NCI-H1105 treated with DMSO at 0.1 percent for 48 hours (cell line): ENCODE measurements at places on chromosomes 13 and 19.
A peak's percentile ranks its signal among the peaks of the same experiment; 100 is the strongest.

DNA sequence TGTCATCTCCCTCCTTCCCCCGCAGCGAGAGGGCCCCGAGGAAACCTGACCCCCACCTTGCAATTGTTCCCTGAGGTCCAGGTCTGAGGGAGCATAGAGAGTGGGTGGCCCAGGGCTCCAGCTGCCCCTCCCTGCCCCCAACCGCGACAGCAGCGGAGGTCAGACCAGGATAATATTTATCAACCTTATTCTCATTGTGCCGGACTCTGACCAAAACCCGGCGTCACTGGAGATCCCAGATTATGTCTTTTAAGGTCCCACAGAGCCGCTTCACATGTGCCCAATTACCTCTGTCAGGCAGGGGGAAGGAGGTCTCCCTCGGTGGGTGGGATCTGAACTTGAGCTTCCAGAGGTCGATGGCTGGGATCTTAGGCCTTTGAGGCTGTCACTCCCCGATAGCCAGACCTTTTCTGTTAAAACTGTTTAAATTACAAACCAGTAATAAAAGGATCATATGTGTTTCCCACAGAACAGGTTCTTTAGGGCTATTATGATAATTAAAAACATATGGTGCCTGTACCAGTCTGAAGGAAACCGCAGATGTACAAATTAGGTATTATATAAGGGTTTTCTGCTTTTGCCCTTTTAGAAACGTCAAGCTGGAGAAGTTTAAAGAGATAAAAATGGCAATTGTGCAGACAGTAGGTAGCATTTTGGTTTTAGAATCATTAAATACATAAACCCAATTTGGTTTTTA lies 195.5 kb downstream of the ZNF536 start:
- no peak for DNase-seq

- no peak for DNase-seq
These were observed 66.7 kb upstream of the MIR17HG start for GRCh38 chr13:91280801-91281200.

DNA sequence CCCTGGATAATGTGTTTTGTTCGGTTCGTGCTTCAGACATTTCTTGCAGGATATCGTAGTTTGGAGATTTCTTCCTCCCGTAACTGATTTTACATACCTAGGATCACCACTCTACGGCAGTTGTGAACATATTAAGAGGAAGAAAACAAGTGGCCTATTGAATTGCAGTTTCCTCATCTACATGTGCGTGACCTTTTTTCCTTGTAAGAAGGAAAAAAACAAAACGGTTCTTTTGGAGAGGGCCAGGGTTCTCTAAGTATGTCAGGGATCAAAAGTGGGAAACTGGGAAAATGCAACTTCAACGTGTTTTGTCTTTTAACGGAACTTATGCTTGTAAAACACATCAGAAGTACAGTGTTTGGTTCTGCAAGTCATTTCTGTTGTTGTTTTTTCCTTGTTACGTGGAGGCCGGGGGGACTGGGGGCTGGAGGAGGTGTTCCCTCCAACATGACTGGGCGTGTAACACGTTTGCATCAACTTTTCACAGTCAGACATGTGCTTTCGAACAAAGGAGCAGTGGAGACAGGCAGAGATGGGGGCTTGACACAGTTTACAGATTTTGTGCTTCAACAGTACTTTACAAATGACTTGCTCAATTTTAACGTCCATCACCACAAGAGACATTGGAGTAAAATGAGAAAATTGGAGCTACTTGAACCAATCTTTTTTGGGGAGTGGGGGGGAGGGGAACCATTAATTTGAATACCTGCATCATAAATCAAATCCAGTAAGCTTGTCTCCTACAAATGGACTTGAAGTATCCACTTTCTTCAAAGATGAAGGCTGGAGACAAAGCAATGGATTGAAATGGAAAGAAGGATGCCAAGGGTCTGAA lies 3.8 kb downstream of the ZC3H4 start:
- DNase-seq: no peak

DNA sequence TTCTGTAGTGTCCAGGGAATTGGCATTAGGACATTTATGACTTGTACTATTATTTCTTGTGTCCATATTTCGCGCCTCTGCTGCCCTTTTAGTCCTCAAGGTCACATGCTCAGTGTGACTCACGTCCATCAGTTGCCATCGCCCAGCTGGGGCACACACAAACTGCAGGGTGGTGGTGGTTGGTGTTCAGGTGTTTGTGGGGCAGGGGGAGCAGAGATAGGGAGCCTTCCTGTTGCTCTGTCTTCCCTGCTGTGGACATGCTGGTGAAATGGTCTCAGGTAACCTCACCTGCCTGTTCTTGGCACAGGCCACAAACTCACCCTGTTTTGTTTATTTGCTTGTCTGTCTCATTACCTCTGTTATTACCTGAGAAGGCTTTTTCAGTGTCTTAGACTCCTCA lies 22.4 kb downstream of the PRR12 start:
- no peak for DNase-seq

DNA sequence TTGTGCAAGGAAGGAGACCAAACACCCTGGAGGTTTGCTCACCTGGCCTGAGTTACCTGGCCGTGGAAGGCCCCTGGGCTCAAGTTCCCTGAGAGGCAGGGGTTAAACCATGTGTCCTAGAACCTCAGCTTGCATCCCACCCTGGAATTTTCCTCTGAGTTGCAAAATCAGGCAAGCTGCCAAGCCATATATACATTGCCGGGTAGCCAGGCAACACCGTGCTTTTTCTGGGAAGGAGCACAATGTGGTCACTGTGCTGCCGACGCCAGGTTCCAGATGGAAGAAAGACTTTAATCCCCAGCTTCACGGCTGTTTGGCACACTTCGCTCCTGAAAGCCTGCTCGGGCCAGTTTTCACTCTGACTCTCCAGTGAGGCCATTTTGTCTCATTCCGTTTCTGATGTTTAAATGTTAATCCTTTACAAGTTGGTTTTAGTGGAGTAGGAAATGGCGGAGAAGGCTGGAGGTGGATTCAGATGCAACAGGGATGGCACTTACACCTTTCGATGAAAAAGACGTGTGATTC lies 60.1 kb upstream of the PEG3 start:
- peak; percentile 5 for DNase-seq

GRCh38 chr13:43128504-43128961 lies 105.1 kb downstream of the DNAJC15 start:
- no peak for DNase-seq

GRCh38 chr13:48748681-48749080 lies 95.0 kb downstream of the CYSLTR2 start:
- no peak for DNase-seq

DNA sequence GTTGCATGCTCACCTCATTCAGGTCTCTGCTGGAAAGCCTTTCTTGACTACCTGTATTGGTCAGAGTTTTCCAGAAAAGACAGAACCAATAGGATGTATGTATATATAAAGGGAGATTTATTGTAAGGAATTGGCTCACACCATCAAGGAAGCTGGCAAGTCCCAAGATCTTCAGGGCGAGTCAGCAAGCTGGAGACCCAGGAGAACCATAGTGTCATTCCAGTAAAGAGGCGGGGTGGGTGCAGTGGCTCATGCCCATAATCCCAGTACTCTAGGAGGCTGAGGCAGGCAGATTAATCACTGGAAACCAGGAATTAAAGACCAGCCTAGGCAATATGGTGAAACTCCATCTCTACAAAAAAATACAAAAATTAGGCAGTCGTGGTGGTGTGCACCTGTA lies 30.4 kb upstream of the FARP1 start:
- no peak for DNase-seq

GRCh38 chr13:70666883-70667556 lies 558.8 kb upstream of the KLHL1 start:
- DNase-seq: no peak

DNA sequence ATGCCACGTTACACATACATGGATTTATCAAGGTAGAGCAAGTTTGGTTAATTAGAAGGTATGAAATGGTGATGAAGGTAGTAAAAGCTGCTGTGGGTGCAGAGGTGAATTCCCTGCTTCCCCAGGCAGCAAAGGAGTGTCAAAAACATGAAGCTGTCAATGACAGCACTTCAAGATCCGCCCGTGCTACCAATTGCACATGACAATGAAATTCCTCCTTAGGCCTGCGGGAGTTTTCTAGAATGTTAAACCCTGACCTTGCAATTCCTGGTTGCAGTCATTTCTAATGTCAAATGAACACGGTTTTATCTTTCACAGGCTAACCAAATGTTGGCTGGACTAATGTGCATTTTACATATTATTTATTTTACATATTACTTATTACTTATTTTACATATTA lies 67.7 kb upstream of the LSM14A start:
- no peak for DNase-seq

- no peak for DNase-seq
These were observed 32.1 kb upstream of the OR1M1 start for GRCh38 chr19:9054765-9055164.

DNA sequence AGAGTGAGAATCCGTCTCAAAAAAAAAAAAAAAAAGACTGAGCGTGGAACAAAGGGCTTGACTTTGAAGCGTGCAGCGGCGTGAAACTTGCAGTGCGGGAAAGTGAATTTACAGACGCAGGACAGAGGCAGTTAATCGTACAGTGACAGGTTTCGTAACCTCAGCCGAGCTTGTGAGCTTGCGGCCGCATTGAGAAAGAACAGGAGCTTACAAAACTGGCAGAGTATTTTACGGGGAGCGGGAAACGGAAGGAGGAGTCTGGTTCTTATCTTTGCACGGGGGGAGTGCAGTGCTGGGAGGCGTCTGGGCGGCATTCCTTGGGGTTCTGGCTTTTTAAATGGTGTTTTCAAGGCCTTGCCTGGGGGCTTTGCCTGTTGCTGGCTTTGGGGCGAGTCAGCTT lies 6.0 kb upstream of the BSG start:
- DNase-seq: no peak

- peak; percentile 67 for DNase-seq
These were observed 22.4 kb downstream of the MED26 start for GRCh38 chr19:16605553-16605994.
